Stimulated activated CD4-positive, alpha-beta T cell treated with anti-CD3 and anti-CD28 coated beads, Interleukin-15, amount 100 ng/mL, for 24 hours (primary cell): ENCODE measurements at places on chromosomes 4 and X.

- no peak for DNase-seq
Measured at GRCh38 chr4:101954975-101955678, 164.6 kb downstream of the BANK1 start.

GRCh38 chr4:5927747-5928146 is 34.9 kb upstream of the CRMP1 start:
- no peak for DNase-seq

DNA sequence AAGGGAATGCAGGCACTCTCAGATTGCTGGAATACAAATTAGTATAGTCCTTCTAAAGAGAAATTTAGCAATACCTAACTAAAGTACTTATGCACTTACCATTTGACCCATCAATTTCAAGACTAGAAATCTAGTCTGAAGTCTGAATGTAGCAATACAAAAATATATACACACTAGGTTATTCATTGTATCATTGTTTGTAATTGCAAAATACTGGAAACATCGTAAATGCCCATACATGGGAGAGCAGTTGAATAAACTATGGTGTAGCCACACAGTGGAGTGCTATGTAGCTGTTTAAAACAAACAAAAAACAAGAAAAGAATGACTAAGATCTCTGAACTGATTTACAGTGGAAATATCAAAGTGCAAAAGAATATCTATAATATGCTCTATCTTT is 346.4 kb downstream of the ZNF674 start:
- no peak for DNase-seq

DNA sequence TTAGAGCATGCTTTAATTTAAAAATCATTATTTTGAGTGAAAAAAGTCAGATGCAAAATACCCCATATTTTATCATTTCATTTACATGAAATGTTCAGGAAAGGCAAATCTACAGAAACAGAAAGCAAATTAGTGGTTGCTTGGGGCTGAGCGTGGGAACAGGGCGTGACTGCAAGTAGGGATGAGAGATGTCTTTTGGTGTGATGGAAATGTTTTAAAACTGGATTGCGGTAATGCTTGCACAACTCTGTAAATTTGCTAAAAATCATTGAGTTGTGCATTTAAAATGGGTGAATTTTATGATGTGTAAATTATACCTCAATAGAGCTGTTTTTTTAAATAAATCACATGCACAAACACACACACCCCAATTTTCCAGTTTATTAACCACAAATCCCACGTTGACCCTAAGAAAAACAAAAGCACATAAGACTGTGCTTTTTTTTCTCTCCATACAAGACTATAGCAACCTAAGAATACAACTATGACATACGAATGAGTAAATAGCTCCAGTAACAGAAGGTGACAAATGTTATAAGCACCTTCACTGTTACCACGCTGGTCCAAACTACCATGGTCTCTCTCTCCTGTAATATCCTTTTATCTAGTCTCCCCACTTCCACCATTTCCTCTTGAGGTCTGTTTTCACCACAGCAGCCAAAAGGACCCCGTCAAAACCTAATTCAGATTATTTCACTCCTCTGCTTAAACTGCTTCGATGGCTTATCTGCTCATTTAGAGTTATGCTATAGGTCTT is 37.2 kb downstream of the FRMD7 start:
- DNase-seq = peak; percentile 6

DNA sequence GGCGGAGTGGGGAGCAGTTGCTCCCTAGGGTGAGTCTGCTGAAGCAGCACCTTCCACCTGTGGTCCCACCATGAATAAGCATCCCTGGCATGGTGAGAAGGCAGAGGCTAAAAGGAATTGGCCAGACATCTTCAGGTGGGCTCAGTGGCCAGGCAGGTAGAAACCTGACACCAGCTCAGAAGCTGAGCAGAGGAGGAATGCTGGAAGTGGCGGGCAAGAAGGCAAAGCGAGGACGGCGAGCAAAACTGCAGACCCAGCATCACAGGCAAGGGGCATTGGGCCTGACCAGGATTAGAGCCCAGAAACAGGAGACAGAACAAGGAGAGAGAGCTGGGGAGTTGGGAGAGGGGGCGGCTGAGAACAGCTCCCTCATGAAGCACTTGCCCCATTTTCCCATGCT is 25.3 kb downstream of the TSC22D3 start:
- no peak for DNase-seq

- no peak for DNase-seq
Measured at GRCh38 chr4:157080605-157081004, 4.7 kb downstream of the GLRB start.

- DNase-seq = no peak
Measured at GRCh38 chr4:167616476-167616875, 382.2 kb upstream of the SPOCK3 start.

DNA sequence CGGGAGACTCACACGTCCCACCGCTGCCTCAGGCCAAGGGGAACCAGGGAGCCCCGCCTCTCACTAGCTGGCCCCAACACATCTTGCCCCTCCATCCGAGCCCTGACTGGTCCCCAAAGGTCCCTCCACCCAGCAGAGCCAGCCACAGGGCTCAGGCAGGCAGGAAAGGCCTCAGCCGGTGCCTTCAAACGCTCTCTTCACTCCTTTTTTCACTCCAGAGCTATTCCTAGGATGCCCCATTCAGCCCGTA is 1.5 kb upstream of the ARHGAP4 start:
- DNase-seq = no peak

DNA sequence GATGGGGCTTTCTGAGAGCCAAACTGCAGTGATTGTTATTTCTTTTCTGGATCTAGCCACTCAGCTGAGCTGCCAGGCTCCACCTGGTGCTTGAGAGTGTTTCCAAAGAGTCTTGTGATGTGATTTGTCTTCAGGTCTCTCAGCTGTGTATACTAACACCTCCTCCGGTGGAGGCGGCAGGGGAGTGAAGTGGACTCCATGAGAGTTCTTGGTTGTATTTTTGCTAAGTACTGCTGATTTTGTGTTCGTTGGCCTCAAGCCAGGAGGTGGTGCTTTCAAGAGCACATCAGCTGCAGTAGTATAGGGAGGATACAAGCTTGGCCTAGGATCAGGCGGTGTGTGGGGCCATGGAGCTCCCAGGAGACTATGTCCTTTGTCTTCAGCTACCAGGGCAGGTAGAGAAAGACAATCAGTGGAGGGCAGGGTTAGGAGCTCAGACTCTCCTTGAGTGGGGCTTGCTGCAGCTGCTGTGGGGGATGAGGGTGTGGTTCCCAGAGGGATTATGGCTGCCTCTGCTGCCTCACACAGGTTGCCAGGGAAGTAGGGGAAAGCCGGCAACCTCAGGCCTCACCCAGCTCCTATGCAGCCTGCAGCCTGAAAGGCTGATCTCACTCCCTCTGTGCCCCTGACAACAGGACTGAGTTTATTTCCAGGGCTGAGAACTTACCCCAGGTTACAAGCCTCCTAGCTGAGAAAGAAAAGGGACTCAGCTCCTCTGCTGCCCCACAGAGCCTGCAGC is 62.4 kb downstream of the NPFFR2 start:
- no peak for DNase-seq

GRCh38 chr4:119050527-119051090 is 85.0 kb upstream of the MYOZ2 start:
- no peak for DNase-seq

GRCh38 chr4:159398236-159398638 is 295.4 kb downstream of the RAPGEF2 start:
- DNase-seq = no peak

DNA sequence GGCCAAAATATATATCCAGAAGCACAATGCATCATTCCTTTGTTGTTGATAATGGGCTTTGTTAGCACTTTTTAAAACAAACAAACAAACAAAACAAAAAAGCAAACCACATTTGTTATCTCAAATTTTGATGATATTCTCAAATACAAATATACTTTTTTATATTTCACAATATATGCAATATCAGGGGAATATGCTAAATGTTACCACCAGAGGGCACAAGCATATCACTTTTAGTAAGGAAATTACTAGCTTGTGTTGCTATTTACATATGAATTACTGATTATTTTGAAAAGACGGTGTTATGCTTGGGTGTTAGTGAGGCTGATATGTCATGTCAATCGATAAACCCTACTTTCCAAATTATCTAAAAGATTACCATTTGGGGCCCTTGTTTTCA is 29.1 kb downstream of the RIPPLY1 start:
- DNase-seq = no peak

- no peak for DNase-seq
Measured at GRCh38 chr4:22522706-22523501, 7.0 kb upstream of the ADGRA3 start.

DNA sequence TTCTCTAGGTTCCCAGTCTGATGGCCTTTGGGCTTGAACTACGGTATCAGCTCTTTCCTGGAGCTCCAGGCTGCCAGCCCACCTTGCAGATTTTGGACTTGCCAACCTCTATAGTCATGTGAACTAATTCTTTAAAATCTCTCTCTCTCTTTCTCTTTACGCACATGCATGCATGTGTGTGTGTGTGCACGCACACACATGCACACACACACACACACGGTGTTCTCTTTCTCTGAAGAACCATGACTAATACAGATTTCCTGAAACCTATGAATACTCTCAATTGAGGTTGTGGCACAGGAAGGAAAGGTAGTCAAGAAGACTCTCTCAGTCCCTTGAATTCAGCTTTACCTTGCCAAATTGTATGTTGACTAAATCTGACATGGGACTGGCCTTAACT is 6.2 kb upstream of the ZCCHC13 start:
- DNase-seq = no peak

DNA sequence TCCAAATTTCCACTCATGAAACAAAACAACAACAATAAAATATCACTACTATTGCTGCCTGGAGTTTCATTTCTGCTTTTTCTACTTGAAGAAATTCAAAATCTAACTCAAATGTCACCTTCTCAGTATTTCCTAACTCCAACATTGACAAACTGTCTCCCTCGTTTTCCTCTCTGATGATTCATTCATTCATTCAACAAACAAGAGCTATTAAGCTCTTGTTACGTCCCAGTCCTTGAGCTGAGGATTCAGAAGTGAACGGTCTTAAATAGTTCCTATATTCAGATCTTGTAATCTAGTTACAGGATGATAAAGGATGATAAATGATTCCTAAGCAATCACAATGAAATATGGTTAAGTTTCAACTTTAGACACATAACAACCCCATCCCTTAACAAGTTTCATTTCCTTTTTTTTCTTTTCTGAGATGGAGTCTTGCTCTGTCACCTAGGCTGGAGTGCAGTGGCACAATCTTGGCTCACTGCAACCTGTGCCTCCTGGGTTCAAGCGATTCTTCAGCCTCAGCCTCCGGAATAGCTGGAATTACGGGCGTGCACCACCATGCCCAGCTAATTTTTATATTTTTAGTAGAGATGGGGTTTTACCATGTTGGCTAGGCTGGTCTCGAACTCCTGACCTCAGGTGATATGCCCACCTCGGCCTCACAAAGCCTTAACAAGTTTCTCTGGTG is 1.7 kb downstream of the SLC9B2 start:
- DNase-seq = no peak

GRCh38 chr4:52957835-52958631 is 95.9 kb downstream of the RASL11B start:
- no peak for DNase-seq

GRCh38 chr4:15003401-15003890 is 1.2 kb downstream of the CPEB2 start:
- DNase-seq = peak; percentile 70

DNA sequence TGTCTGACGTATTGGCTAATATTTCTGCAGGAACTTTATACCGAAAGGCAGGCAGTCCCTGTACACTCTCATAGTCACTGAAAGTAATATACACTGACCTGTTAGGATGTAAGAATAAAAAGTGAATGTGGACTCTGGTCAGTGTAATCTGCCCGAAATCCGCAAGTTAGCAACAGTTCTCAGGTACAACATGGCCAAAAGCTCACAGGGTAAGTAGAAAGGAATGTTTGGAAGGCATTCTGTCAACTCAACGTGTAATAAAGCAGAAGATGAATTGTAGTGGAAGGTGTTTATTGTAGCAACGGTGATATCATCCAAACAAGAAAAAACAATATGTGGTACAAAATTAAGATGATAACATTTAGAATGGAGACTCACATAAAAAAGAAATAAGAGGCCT is 26.0 kb upstream of the NUP54 start:
- DNase-seq = no peak

GRCh38 chr4:5772528-5773270 is 61.7 kb downstream of the EVC start:
- DNase-seq = no peak
